ENCODE measurements at places on chromosomes 3 and 15. TPM values are rescaled to one million over a fixed set of nuclear protein-coding genes. Genes with fewer than 3 reads are reported as not detected.

DNA sequence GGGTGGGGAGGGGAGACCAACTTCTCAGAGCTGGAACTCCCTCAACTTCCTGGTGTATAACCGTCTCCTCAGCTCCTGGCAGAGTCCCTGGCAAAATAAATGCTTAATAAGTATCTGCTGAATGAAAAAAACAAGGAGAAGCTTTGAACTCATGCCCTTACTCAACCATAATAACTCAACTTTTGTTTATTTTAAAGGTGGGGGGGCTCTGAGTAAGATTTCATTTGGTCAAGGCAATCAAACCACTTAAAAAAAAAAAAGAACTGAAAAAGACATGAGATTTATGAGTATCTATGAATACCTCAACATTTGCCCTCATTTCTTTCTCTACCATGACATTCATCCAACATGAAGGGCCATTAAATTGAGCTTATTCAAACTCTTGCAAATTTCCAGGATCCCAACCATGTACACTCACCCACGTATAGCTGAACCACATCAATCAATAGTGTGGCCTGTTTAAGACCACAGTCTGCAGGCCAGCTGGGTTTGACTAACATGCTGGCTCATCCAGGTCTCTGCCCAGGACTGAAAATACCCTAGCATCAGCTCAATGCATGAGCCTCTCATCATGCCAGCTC, 157.9 kb downstream of the FOXP1 start:
- DNase-seq = peak; percentile 74

DNA sequence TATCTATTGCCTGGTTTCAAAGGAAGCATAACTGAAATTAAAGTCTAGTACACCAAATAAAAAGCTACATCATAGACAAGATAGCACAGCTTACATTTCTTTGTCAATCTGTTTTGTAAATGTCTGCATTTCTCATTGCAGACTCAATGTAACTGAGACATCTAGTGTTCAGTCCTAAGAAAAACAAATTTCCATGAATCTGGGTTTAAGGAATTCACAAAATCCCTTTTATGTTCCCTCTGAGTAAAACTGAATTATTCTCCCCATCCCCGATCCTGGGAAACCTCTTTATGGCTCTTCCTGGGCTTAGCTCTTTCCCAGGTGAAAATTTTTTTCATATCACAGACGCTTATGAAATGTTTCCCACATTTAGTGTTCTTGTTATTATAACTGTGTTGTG, 21.6 kb upstream of the RASA2 start:
- DNase-seq = no peak

- no peak for DNase-seq
Measured at GRCh38 chr3:128307029-128307633, 153.8 kb downstream of the EEFSEC start.

DNA sequence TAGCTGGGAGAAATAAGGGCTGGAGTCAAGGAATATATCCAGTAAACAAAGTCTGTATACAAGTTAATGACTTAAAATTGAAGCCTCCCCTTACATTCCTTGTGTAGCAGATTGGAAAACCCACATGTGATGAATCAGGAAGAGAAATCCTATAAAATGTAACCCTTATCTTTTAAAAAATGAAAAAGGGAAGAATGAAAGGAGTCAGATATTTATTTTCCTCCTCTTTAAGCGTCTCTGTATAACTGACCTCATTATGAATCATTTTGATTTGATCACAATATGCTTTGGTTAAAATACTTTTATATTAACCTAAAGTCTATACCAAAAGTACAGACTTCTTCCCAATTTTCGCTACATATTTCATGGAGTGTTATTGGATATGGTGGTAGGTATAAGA, 316.3 kb upstream of the STAC start:
- DNase-seq = no peak

GRCh38 chr15:48565560-48566482, 79.7 kb downstream of the FBN1 start:
- peak; percentile 78 for DNase-seq

- DNase-seq = peak; percentile 97
Measured at GRCh38 chr15:64536244-64536836, 76.0 kb downstream of the ZNF609 start.

Gene BMF
- 8.0 TPM for total RNA-seq
